ENCODE measurements at places on chromosomes 5 and 9.

GRCh38 chr9:108889649-108890067 lies 27.6 kb downstream of the ACTL7A start:
- no peak for DNase-seq

GRCh38 chr5:123344816-123345426 lies 78.3 kb downstream of the CEP120 start:
- DNase-seq, result no peak

DNA sequence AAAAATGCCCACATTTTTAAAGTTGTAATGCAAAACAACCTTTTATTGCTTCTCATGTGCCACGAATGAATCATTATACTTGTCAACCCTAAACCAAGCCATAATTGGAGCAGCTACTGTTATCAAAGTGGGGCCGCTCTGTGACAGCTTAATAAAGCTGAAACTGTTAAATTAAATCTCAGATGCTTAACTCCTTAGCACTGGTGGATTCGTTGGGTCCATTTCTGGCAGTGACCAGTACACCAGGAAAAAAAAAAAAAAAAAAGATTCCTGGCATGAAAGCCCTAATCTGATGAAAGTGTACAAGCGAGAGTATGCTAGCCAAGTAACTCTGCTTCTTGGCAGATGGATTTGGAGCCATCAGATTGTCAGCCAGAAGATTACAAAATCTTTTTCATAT lies 164.8 kb downstream of the ZSWIM6 start:
- DNase-seq, result no peak

- DNase-seq, result no peak
Observed at GRCh38 chr9:20373263-20373662, 249.0 kb downstream of the MLLT3 start.

GRCh38 chr9:119268985-119269384 lies 100.2 kb downstream of the BRINP1 start:
- DNase-seq, result no peak

GRCh38 chr5:15322421-15322820 lies 177.6 kb upstream of the FBXL7 start:
- no peak for DNase-seq

DNA sequence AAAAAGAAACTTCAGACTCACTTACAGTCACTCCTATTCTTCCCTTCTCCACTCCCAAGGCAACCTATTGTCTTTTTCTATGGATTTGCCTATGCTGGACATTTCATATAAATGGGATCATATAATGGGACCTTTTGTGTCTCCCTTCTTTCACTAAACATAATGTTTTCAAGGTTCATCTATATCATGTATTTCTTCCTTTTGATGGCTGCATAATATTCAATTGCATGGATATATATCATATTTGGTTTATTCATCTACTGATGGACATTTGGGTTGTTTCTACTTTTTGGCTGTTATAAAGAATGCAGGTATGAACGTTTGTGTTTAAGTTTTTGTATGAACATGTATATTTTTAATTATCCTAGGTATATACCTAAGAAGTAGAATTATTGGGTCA lies 30.6 kb downstream of the ANKHD1 start:
- DNase-seq, result no peak

DNA sequence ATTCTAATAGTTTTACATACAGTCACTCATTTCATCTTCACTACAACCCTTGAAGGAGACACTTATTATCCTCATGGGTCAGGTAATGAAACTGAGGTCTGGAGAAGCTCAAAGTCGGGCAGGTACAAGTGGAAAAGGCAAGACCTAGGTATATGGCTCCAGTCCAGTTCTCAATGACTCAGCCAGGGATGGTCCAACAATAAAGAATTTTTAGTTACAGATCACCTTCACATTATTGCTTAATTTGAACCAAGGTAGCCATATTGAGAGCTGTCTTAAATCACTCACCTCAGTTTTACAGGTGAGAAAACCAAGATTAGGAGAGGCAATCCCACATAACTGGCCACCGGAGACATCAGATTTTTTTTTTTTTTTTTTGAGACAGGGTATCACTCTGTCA lies 55.4 kb downstream of the PTPN3 start:
- DNase-seq, result no peak

DNA sequence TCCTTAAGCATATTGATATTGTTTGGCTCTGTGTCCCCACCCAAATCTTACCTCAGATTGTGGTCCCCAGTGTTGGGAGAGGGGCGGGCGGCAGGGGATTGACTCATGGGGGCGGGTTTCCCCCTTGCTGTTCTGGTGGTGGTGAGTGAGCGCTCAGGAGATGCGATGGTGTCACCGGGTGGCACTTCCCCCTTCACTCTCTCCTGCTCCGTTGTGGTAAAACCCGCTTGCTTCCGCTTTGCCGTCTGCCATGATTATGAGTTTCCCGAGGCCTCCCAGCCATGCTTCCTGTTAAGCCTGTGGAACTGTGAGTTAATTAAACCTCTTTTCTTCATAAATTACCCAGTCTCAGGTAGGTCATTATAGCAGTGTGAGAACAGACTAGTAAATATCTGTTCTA lies 229.1 kb downstream of the IRX2 start:
- no peak for DNase-seq

DNA sequence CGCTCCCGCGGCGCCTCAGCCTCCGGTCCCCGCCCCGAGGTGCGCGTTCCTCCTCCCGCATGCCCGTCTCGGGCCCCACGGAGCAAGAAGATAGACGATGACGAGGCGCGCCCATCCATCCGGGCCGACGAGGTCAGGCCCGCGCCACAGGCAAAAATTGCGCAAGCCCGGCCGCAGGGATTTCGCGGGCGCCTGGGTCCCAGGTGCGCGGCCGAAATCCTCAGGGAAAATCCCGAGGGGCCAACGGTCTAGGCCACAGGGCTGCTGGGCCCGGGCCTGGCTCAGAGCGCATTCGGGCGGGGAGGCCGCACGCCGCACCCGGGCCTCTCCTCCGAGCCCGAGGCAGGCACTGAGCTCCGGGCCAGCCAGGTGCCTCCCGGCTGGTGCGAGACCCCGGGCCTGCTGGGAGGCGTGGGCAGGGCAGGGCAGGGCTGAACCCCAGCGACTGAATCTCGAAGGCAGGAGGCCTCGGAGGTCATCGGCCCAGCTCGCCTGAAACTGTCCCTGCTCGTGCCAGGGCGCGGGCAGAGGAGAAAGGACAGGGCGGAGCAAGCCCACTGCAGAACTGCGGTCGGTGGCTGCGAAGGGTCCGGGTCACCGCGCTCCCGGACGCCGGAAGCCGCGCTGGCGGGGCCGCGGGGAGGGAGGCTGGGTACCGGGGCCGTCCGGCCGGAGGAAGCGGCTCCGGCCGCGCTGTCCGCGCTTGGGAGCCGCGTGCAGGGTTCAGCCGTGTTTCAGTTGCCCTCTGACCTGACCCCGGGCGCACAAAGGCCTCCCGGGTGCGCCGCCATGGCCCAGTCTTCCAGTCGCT lies 66.8 kb downstream of the FOXD1 start:
- DNase-seq, result no peak

DNA sequence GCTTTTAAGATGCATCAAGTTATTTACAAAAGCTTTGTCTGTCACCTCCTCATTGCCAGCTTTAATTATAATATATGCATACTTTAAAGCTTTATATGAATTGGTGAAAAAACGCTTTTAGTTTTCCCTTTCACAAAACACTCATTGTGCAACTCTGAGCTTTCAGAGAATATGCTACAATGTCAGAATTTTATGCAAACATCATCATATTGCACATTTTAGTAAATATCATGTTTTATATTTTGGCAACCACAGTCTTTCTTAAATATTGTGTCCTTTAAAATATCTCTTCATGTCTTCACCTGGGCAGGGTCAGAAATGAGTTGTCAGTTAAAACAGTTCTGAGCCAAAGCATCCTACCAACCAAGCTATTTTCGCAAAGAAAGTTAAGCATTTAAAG lies 601.1 kb upstream of the RORB start:
- DNase-seq, result no peak

DNA sequence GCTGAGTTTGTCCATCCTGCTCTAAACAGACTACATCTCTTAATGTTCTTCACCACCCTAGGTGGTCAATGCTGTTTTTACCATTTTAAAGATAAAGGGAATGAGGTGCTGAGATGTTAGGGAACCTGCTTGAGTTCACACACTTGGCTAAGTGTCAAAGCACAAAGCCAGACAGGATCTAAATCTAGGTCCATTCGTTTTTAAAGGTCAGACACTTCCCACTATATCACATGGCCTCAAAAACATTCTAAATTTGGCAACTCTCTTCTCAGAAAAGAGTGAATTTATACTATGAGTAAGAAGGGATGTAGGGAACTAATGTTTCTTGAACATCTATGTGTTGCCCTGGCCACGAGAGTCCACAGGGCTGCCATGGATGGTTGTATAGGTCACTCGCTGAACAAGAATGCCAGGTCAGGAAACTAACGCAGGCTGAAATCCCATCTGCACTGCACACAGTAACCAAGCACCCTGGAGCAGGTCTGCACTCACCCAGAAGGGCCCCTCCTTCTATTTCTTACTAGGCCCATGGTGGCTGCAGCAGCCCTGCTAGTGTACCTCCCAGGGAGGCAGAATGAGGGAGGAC lies 213.0 kb downstream of the SPOCK1 start:
- DNase-seq, result no peak

DNA sequence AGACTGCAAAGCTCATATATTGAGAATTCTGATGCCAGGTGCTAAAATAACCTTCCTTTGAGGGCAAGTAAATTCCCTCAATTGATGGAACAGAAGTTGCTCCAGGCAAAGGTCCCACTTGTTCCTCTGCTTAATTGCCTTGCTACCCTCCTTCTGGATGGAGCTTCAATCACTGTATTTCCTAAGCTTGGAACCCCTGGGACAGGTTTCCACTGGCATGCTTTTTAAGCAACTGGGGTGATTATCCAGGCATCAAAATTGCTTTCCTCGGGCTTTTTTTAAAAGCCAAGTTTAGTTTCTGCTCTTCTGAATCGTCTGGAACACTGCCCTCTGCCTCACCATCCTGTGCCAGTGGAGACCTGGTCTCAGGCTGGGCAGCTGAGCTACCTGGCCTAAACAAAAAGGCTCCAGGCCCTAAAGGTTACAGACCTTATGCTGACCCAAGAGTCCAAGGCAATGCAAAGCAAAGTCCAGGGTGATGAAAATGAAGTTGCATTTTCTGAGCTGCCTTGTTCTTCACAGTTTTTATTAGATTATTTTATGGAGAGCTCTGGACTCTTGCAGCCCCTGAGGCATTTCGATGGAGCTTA lies 167.9 kb upstream of the CD180 start:
- no peak for DNase-seq

DNA sequence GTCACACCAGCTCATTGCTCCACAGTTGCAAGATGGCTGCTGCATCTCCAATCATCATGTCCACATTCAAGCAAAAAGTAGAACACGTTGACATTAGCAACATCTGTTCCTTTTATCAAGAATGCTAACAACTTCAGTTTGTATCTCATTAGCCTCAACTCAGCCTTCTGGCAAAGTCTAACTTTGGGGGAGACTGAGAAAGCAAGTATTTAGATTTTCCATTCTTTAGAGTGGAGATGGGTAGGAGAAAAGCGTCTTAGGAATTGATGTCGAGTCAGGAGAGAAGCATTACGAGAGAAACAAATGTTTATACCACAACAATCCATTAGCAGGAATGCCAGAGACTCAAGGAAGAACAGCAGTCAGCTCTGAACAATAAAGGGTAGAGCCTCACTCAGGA lies 446.3 kb downstream of the ENC1 start:
- no peak for DNase-seq

DNA sequence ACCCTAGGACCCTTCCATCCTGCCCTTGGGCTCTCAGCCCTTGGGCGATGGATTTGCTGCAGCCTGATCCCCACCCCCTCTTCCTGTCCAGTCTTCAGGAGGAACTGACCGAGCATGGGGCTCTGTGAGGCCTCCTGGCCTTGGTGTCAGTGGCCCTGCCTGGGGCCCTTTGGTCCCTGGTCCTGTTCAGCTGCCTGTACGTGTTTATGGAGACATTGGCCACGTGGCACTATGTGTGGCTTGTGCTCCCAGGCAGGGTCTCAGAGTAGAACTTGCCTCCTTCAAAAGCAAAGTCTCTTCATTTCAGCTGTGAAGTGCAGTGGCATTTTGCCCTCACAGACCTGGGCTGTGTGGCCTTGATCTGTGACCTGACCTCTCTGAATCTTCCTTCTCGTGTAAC lies 11.1 kb downstream of the FCN2 start:
- DNase-seq, result no peak

DNA sequence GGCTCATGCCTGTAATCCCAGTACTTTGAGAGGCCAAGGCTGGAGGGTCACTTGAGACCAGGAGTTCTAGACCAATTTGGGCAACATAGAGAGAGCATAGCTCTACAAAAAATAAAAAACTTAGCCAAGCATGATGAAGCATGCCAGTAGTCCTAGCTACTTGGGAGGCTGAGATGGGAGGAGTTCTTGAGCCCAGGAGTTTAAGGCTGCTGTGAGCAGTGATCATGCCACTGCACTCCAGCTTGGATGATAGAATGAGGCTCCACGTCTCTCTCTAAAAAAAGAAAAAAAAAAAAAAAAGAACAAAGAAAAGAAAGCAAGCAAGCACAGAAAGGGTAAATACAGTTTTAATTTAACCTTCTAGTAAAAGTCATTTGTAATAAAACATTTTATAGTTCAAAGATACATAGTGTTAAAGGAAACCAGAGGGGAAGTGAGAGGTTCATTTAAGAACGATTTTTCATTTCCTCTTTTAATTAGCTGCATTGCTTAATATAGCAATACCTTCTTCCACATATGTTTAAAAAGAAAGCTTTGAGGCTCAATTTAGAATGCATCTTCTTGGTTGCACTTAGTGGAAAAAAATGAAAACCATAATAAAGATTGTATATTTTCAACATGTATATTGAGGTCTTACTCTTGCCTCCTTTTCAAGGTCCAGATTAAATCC lies 14.9 kb downstream of the GAPT start:
- no peak for DNase-seq

DNA sequence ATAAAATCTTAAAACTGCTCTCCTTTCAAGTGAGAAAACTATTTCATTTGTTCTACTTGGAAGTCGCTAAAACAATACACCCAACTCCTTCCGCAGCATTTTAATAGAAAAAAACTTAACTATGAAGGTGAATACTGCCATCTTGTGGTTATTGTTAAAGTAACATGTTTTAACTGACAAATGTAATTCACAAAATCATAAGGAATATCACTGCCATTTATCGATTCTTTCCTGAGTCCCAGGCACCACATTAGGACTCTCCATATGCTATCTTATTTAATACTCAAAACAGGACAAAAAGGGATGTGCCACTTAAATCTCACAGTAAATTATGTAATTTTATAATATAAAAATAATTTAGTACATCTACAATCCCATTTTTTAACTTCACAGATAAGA lies 130.5 kb upstream of the ITGA1 start:
- no peak for DNase-seq

- DNase-seq, result no peak
Observed at GRCh38 chr5:139683295-139684271, 35.4 kb downstream of the CXXC5 start.

DNA sequence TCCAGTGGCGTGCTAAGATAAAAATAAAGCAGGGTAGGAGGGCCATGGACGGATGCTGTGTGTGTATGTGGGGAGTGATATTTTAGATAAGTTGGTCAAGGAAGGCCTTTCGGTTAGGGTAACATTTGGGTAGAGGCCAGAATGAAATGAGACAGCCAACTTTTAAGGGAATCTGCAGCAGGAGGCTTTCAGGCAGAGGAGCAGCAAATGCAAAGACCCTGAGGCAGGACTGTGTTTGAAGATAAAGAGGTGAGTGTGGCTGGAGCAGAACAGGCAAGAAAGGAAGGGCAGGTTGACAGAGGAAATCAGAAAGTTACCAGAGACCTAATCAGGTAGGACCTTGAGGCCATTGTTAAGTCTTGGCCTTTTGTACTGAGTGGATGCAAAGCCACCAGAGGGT lies 106.2 kb downstream of the MAST4 start:
- DNase-seq, result no peak

All from stimulated activated CD4-positive, alpha-beta T cell treated with anti-CD3 and anti-CD28 coated beads, Interleukin-2, amount 100 ng/mL, for 24 hours (primary cell).